ENCODE measurements at places on chromosomes 13 and 19. TPM values are rescaled to one million over a fixed set of nuclear protein-coding genes. Genes with fewer than 3 reads are reported as not detected.

- no peak for DNase-seq
Observed at GRCh38 chr13:73879346-73880015, 254.7 kb downstream of the KLF12 start.

DNA sequence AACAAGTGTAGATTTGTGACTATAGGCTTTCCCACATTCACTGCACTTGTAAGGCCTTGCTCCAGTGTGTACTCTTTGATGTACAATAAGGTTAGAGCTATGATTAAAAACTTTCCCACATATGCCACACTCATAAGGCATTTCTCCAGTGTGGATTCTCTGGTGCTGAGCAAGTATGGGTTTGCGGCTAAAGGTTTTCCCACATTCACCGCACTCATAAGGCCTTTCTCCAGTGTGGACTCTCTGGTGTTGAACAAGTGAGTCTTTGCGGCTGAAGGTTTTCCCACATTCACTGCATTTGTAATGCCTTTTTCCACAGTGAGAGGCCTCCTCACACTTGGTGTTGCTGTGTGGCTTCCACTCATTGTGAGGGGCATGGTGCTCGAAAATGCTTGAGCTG lies 3.7 kb downstream of the ZNF772 start:
- DNase-seq: no peak

- no peak for DNase-seq
Observed at GRCh38 chr13:53560556-53560955, 531.9 kb downstream of the OLFM4 start.

GRCh38 chr13:111153977-111154332 lies 38.8 kb downstream of the ARHGEF7 start:
- peak; percentile 60 for DNase-seq

- no peak for DNase-seq
Observed at GRCh38 chr19:22595918-22596341, 38.2 kb upstream of the ZNF492 start.

- no peak for DNase-seq
Observed at GRCh38 chr13:46086421-46086922, 18.4 kb downstream of the CPB2 start.

GRCh38 chr13:34070544-34071303 lies 252.8 kb downstream of the RFC3 start:
- no peak for DNase-seq

DNA sequence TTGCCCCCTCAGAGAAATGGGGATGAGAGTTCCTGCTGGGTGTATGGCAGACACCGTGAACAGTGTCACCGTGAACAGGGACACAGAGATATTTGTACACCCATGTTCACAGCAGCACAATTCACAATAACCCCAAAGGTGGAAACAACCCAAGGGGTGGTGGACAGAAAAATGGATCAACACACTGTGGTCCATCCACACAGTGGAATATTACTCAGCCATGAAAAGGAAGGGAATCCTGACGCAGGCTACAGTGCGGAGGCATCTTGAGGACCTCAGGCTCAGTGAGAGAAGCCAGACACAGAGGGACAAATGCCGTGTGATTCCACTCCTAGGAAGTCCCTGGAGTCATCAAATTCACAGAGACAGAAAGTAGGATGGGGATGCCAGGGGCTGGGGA lies 7.6 kb upstream of the CELF5 start:
- DNase-seq: no peak

DNA sequence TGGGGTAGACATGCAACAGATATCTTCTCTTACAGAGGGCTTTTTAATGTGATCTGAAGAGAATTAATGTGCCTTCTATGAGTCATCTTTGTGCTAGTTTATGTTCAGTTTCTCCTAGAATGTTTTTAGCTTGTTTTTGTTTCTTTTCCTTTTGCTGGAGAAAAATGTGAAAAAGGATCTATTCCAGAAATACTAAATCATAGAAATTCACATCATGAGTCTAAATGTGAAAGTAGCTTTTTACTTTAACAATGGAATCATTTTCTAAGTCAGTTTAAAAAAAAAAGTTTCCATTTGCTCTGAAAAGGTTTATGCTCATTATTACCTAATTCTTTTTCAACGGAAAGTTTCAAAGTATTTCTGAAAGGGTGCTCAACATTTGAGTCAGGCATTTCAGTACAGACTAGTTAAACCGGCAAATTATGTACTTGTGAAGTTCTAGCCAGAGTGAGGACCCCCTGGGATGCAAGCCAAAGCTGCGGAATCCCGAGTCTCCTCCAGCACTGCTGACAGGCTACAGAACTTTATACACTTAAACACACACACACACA lies 72.9 kb downstream of the SPATA13 start:
- no peak for DNase-seq

MAMSTR gene
- total RNA-seq: 1.4 TPM

RPL18 gene
- total RNA-seq: 2,030 TPM

MEF2B gene
- 3.4 TPM for total RNA-seq

NKPD1 gene
- not detected for total RNA-seq

LRRC63 gene
- total RNA-seq: 0.99 TPM

PEG3 gene
- total RNA-seq: not detected

MYPOP gene
- total RNA-seq: 9.1 TPM

Measured in activated naive CD4-positive, alpha-beta T cell treated with anti-CD3 and anti-CD28 coated beads, Interleukin-2, amount 50 U/mL, for 72 hours (primary cell).